ENCODE measurements at places on chromosomes 3 and 15.

- no peak for DNase-seq
These were observed 378.7 kb downstream of the ZNF385D start for GRCh38 chr3:21372316-21372715.

DNA sequence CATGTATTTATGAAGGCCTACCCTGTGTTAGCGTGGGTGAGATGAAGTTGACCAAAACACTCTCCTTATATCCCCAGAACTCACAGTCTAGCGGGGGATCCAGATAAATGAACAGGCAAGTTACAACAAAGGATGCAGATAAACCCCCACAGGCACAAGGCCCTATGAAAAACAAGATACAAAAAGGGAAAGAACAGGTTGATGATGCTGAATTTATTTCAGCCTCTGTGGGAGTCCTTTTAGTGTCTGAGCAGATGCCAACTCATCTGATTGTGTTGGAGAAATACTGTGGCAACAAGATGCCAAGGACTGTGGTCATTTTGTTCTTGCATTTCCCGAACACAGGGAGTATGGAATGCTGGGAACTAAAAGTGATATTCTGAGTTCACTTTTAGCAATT is 300.0 kb downstream of the CHST2 start:
- DNase-seq: no peak

- DNase-seq: no peak
These were observed 69.8 kb upstream of the ROBO2 start for GRCh38 chr3:76969996-76970615.

DNA sequence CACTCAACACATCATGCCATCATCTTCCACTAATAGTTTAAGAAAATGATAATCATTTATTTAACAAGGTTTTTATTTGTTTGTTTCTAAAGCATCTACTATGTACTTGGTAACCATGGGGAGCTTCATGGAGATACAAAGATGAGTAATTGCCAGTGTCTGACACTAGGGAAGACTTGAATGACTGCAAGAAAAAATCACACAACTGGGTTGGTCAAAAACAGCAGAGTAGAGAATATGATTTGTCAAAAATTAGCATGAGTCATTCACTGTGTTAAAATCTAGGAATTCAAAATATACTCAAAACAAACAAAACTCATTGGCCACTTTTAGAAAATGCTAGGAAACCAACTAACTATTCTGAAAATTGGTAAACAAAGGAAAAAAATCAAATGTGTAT is 6.3 kb downstream of the BNC1 start:
- DNase-seq: no peak

GRCh38 chr15:22944651-22945050 is 35.5 kb downstream of the CYFIP1 start:
- DNase-seq: no peak
